Nephron progenitor cell (in vitro differentiated cells): ENCODE measurements at places on chromosomes 2 and 18.

- DNase-seq = no peak
These were observed 345.5 kb downstream of the RNF144A start for GRCh38 chr2:7262727-7263126.

GRCh38 chr2:177667626-177668025 lies 275.1 kb downstream of the AGPS start:
- no peak for DNase-seq

GRCh38 chr2:148533685-148534084 lies 110.9 kb upstream of the EPC2 start:
- no peak for DNase-seq

DNA sequence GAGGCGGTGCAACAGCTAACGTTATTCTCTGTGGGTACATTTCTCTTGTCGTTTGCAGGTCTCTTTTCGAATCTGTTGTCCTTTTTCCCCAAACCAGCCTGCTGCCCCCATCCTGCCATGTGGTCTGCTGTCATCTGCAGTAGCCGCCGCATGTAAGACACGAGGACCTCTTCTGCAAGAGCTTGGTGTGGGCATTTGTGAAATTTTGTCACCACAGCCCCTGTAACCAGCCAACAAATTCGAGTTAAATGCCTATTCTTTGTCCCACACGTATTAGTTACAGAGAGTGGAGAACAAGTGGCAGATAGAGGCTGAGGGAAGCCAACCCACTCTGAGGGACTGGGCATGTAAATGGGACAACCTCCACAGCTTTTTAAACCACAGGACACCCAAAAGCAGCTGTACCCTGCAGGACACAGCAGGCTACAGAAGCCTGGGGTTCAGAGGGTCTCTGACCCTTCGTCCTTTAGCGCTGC lies 35.0 kb downstream of the ITGA6 start:
- no peak for DNase-seq

DNA sequence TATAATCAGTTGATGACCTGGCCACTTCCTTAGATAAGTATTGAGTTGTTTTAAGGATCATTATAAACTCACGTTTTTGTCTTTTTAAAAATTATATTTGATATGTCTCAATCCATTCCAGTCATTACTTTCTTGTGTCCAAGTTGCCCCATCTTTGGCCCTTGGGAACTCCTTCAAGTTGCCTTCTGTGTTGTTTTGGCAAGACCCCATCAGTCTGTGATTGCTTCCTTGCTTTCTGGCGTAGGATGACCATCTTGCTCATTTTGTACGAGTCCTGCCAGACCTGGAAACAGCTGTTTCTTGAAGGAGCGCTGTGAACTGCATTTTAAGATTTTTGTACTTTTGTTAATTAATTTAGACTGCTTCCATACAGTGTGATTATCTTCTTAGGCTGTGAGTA lies 68.9 kb upstream of the ITM2C start:
- DNase-seq = no peak

DNA sequence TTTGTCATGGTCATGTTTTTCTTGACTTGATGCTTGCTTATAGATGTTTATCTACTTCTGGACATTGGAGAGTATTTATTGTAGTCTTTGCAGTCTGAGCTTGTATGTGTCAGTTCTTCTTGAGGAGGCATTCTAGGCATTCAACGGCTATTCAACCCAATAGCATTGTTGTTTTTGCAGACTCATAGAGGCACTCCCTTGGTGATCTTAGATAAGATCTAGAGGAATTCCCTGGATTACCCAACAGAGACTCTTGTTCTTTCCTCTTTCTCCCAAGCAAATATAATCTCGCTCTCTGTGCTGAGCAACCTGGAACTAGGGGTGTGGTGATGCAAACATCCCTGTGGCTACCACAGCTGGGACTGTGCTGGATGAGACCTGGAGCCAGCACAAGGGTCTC lies 40.4 kb downstream of the SYT4 start:
- no peak for DNase-seq

- DNase-seq = no peak
These were observed 155.4 kb upstream of the SLC35G4 start for GRCh38 chr18:11454040-11454439.

GRCh38 chr2:204449977-204450376 lies 95.3 kb upstream of the PARD3B start:
- no peak for DNase-seq

GRCh38 chr2:132446444-132446843 lies 29.8 kb downstream of the GPR39 start:
- no peak for DNase-seq

DNA sequence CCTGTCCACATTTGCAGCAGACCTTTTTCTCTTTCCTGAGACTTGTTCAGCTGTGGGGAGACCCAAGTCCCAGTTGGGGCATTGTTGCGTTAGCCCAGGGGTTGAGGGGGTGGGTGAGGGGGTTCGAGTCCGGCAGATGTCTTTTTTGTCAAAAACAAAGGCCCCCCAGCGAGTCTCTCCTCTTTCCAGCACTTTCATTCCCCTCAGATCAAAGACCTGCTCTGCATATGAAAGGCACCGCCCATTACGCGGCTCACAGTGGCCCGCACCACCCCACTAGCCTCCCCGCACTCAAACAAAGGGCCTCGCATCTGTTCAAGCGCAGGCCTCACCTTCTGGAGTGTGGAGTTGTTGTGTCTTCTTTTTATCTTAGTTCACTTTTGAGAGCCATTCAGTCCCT lies 25.2 kb downstream of the TRABD2A start:
- DNase-seq = no peak

DNA sequence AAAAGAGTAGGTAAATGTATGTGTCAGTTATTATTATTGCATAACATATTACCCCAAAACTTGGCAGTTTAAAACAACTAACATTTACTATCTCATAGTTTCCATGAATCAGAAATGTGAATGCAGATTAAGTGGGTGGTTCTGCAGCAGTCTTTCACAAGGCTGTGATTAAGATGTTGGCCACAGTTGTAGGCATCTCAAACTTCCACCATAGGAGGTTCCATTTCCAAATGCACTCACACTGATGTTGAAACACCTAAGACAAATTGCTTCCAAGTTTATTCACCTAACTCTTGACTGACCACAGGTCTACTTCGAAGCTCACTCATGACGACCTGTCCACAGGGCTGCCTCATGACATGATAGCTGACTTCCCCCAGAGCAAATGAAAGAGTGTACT lies 360.8 kb downstream of the GRB14 start:
- no peak for DNase-seq

DNA sequence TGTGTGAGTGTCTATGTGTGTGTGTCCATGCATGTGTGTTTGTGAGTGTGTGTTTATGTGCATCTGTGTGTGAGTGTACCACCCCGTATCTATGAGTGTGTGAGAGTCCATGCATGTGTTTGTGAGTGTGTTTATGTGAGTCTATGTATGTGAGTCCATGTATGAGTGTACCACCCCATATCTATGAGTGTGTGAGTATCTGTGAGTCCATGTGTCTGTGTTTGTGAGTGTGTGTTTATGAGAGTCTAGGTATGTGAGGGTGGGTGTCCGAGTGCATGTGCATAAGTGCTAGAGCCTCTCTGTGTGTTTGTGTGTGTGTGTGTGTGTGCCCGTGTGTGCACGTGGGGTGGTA lies 86.0 kb upstream of the ATG16L1 start:
- DNase-seq = no peak

GRCh38 chr2:108182489-108182888 lies 57.3 kb upstream of the SULT1C3 start:
- DNase-seq = peak; percentile 43

DNA sequence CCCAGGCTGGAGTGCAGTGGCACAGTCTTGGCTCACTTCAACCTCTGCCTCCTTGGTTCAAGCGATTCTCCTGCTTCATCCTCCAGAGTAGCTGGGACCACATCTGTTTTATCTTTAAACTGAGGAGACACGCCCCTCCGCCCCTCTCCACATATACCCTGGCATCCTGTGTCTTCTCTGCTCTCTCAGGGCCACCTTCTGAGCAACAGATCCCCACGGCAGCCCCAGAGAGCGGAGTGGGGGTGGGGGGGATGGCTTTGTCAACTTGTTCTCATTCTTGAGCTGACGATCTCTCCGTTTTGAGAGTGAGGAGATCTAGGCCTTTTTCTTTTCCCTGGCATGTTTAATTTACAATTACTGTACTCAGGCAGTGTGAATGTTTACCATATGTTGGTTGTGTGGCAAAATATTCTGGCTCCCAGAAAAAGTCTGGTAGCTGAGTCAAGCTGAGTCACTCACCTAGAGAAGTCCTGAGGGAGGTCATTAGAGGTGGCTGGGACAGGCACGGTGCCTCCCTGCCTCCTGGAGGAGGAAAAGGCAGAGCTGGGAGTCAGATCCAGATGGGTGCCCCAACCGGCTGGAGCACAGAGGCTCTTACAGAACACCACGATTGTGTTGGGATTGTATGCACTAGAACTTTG lies 19.5 kb upstream of the ID2 start:
- no peak for DNase-seq

- DNase-seq = no peak
These were observed 105.5 kb downstream of the THADA start for GRCh38 chr2:43490252-43490786.

DNA sequence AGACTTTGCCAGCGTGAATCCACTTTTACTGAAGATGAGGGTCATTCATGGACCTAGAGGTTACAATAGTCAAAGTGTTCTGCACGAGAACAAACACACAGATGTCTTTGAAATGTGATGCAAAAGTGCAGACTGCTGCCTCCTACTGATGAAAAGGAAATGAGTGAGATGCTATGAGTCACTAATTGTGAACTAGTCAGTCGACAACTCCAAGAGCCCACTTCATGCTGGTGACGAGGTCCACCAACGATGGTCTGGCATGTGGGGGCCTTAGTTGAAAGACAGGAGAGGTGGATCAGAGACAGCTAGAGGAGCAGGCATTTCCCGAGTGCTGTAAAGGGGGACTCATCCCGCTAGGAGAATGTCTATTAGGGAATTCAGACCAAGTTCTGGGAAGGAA lies 17.1 kb upstream of the ZNF236 start:
- no peak for DNase-seq
